SK-MEL-5 (cell line): ENCODE measurements at places on chromosomes 1 and 21.

GRCh38 chr1:247273013-247273412 is 17.1 kb downstream of the VN1R5 start:
- no peak for DNase-seq

GRCh38 chr1:4837031-4837600 is 182.7 kb downstream of the AJAP1 start:
- no peak for DNase-seq

DNA sequence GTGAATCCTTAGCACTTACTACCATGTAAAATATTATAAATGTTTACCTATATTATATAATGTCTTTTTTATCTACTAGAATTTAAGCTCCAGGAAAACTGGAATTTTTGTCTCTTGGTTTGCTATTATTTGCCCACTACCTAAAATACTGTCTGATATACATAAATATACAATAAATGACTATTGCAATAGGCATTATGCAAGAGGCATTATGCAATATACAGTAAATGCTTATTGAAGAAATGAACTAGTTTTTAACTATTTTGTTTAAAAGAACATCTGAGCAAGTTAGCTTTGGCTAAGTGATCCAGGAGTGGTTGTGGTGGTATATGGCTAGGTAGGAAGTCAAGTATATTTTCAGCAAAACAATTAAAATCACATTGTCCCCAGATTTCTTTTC is 640.2 kb upstream of the PKN2 start:
- DNase-seq, result no peak

DNA sequence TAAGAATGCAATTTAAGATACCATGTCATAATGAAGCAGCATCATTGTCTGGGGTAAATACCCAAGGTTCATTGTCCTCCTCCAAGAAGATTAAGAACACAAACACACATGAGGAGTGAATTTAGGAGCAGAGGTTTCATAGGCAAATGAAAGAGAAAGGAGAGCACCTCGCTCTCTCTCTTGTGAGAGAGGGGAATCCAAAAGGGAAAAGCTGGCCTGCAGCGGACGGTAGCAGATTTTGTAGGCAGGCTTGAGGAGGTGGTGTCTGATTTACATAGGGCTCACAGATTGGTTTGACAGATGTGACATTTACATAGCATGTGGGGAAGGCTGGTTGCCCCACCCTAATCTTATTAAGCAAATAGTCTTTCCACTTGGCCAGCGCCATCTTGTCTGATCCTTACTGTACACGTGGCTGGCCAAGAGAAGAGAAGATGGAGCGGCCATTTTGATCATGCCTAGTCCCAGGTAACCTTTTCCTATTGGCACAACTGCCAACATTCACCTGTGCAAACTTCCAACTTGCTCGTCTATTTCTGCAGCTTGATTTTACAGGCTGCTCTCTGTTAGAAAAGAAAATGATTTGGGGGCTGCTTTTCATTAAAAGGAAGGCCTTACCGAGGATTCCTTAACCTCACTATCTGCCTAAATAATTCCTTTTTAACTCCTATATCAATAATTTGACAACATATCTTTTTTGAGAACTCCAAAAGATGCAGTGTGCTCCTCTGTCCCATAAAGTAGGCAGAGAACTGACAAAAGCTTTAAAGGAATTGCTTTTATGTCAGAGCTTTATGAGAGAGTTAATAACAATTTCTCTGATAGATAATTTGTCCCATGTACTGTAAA is 16.0 kb upstream of the LRRC7 start:
- DNase-seq, result no peak

DNA sequence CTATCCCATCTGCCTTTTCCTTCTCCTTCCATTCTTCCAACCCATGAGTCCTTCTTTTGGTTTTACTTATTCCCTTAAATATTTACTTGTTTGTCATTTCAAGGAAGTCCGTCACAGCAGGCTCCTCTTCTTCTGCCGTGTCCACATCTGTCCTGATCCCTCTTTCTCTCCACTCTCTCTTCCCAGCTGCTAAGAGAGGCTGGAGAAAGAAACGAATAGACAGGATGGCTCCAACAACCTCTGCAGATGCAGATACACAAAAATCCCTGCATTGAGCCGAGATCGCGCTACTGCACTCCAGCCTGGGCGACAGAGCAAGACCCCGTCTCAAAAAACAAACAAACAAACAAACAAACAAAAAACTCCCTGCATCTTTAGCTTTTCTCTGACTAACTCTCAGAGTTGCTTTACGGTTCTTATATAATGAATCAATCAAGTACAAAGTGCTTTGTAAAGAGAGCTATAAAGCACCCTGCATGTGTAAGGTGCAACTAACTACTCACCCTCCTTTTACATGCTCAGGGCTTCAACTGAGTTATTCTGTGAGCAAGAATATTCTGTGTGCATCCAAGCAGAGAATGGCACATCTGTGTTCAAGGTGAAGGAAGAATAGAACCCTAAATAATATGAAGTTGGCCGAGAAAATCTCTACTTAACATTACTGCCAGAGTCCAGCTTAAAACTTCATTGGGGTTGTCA is 3.8 kb upstream of the SAMD13 start:
- no peak for DNase-seq

GRCh38 chr1:181768211-181768929 is 285.1 kb downstream of the CACNA1E start:
- DNase-seq, result no peak

GRCh38 chr1:81559662-81560350 is 240.9 kb upstream of the ADGRL2 start:
- DNase-seq, result no peak

DNA sequence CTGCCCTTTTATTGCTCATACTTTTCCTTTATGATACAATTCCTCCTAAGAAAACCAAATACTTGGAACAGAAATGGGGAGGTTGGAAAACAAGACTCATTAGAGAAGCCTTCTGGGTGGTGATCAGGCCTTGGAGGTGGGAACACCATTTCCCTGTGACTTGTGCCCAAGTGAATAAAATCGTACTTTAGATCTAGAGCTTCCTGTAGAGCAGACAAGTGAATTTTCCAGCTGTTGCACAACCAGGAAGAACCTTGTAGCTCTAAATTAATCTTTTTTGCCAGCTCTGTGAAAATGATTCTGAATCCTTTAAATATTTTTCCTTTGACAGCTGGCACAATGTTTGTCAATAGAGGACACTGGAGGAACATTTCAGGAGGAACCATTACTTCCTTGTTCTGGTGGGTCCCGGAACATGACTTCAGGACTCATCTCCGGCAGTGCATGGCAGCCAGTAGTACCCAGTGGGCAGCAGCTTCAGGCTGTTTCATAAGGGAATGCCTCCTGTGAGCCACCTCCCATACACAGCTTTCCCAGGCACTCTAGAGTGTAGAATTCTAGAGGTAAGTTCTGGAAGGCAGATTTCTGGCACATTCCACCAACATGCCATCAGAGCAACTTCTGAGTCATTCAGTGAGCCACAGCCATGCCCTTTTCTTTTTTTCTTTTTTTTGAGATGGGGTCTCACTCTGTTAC is 5.5 kb upstream of the SNAPIN start:
- no peak for DNase-seq

DNA sequence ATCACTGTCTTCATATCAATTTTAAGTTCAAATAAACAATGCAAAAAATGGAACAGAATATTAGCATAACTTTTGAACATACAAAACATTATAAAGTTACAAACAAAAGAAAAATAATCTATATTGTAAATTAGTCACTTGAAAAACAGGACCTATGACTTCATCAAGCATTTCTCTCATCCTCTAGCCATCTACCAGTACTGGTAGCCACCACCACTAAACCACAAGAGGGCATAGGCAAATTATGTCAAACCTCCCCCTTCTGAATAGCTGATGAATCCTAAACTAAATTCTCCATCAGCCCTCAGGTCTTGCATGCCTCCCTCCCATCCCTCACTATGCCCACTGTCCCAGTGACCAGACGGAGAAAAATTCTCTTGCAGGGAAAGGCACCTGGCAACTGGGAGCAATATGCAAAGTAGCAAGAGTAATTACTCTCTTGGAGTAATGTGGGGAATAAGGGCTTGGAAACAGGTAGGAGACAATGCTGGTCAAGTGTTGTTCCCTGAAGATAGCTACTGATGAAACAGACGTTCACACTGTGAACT is 37.1 kb downstream of the SSX2IP start:
- no peak for DNase-seq

GRCh38 chr1:227033880-227034279 is 93.8 kb downstream of the COQ8A start:
- no peak for DNase-seq

GRCh38 chr1:75257424-75257823 is 123.2 kb downstream of the LHX8 start:
- no peak for DNase-seq

DNA sequence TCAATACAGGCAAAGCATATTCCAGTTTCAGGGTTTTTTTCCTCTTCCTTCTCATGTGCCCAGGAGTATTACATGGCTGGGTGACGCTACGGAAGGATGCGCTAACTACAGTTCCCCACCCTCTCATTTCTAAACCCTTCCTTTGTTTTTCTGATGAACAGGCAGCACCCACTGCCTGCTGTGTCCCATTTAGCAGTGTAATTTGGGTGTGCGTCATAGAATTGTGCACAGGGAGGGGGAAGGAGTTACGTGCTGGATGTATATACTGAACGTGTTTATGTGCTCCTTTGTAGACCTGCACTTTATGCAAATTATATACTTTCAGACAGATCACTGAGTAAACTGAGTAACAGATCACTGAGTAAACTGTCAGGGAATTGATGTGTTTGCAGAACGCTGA is 44.5 kb downstream of the ELAPOR1 start:
- DNase-seq, result no peak

DNA sequence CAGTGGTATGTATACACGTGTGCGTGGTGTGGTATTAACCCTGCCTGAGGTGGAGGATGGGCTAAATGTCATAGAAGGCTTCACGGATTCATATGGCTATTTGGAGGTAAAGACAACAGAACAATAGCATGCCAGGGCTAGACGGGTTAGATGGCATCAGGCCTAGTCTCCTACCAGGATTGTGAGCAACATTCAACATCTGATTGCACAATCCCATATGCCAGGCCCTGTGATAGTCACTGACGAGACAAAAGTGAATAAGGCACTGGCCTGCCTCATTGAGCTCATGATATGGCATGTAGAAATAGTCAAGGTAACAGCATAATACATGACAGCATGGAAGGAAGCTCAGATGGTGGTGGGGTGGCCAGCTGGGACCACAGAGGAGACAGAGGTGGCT is 167.1 kb upstream of the BEND5 start:
- no peak for DNase-seq

GRCh38 chr1:39976732-39977131 is 21.8 kb downstream of the MFSD2A start:
- DNase-seq, result no peak

DNA sequence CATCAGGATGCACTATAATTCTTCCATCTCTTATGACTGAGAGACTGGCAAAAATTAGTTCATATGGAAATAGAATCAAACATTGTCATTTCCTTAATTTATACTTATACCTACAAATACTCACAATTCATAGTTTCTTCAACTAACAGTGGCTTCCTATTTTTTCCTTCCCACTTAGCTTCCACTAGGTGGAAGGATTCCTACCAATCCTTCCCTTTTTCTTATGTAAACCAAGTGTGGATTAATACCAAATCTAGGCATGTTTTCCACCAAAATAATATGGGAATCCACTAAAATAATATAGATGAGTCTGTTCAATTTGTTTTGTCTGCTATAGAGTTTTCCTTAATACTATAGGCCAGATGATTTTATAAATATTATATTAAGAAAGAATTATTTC is 1537.1 kb downstream of the PLA2G4A start:
- peak; percentile 48 for DNase-seq
